Esophagus muscularis mucosa (tissue), 4 donors: ENCODE measurements at places on chromosomes 4 and X. TPM values are rescaled to one million over a fixed set of nuclear protein-coding genes. Genes with fewer than 3 reads are reported as not detected.

DNA sequence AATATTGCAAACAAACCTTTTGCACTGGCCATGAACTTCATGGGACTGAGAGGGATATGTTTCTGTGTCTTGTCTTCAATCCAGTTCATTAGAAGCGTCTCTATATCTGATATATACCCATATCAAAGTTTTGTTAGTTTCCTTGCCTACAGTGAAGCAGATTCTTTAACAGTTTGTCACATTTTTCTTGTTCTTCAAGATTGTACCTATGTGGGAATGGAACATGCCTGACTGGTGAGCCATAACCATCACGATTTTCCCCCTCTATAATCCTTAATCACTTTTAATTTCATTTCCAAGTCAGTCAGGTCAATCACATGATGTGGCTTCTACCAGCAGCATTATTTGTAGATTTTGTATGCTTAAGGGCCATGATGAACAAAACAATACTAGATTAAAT lies 197.1 kb upstream of the PDE5A start:
- peaks cover 9% of the 10 kb centered on the region for H3K4me1 ChIP-seq
- DNase-seq = no peak
- no peak overlapping the region for H3K4me3 ChIP-seq
- no peak overlapping the region for H3K27ac ChIP-seq
- H3K27me3 ChIP-seq = no peaks in the 10 kb centered on the region

GRCh38 chr4:139767168-139767567 lies 101.5 kb downstream of the MGST2 start:
- DNase-seq = no peak
- no peaks in the 10 kb centered on the region for H3K27me3 ChIP-seq
- no peak overlapping the region for H3K27ac ChIP-seq
- no peaks in the 10 kb centered on the region for H3K36me3 ChIP-seq
- H3K4me1 ChIP-seq = peaks cover 49% of the 10 kb centered on the region
- H3K4me3 ChIP-seq = no peak overlapping the region

DNA sequence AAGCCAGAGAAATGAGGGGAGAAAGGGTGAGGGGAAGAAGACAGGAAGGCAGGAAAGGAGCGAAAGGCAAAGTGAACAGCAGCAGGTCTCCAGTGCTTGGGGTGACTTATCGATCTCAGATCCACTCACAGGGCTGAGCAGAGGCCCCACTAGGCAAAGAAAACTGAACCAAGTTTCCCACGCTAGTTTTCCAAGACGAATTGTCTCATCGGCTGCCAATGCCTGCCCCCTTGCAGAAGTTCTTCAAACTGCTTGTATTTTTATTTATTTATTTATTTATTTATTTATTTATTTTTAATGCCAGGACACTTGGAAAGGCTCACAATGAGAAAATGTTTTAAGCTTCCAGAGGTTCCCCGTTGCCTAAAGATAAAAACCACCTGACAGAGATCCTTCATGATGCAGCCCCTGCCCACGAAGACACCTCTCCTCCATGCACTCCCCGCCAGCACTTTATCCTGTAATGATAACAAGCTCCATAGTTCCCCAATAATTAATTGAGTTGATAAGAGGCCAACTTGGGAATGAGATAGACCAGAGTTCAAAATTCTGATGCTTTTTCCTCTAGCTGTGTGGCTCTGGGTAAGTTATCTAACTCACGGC lies 43.2 kb downstream of the QDPR start:
- H3K27ac ChIP-seq = no peak overlapping the region
- H3K4me3 ChIP-seq = no peak overlapping the region
- H3K4me1 ChIP-seq = no peaks in the 10 kb centered on the region
- no peaks in the 10 kb centered on the region for H3K36me3 ChIP-seq
- H3K27me3 ChIP-seq = no peaks in the 10 kb centered on the region

DNA sequence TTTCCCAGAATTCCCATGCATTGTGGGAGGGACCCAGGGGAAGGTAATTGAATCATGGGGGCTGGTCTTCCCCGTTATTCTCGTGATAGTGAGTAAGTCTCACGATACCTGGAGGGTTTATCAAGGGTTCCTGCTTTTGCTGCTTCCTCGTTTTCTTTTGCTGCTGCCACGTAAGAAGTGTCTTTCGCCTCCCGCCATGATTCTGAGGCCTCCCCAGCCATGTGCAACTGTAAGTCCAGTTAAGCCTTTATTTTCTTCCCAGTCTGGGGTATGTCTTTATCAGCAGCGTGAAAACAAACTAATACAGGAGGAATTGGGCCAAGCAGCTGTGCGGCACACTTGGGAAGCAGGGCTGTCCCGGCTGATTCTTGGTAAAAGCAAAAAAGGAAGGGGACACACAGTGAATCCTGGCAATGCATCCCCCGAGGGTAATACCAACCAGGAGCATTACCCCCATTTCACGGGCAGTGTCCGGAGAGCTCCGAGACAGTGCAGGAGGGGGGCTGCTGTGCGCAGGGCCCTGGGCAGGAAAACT lies 185.7 kb downstream of the AFAP1 start:
- H3K27me3 ChIP-seq = no peaks in the 10 kb centered on the region
- DNase-seq = no peak
- no peaks in the 10 kb centered on the region for H3K36me3 ChIP-seq
- no peak overlapping the region for H3K27ac ChIP-seq
- H3K4me1 ChIP-seq = peaks cover 39% of the 10 kb centered on the region
- H3K4me3 ChIP-seq = no peak overlapping the region

GRCh38 chrX:50157545-50158135 lies 43.2 kb downstream of the AKAP4 start:
- no peaks in the 10 kb centered on the region for H3K27me3 ChIP-seq
- H3K27ac ChIP-seq = no peak overlapping the region
- no peaks in the 10 kb centered on the region for H3K4me1 ChIP-seq
- no peak for DNase-seq
- no peak overlapping the region for H3K4me3 ChIP-seq

GRCh38 chr4:181710143-181710542 lies 533.1 kb upstream of the TENM3 start:
- H3K27ac ChIP-seq = no peak overlapping the region
- H3K4me1 ChIP-seq = no peaks in the 10 kb centered on the region
- no peak for DNase-seq

DNA sequence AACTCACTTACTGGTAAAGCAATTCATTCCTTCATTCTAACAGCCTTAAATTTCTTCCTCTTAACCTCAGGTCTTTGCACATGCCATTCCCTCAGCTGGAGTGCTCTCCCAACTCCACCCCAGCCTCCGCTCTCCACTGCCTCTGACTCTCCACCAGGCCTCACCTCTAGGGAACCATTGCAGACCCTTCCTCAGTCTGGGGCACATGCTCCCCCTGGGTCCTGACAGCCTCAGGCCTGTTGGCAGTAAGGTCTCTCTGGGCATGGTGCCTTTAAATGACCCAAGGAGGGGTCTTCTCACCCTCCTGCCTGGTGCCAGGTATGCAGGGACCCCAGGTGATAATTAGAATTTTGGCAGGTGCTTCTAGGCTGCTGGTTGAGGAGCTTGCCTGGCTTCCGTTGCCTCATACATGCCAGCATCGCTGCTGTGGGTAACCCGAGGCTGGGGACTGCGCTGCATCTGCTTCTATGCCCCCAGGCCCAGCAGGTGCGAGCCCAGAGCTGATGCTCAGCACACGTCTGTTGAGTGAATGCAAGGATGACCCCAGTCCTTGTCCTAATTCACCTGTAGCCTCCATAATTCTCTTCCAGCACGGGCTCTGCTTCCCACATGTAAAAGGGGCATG lies 27.5 kb upstream of the GPR78 start:
- no peak overlapping the region for H3K27ac ChIP-seq
- peaks cover 16% of the 10 kb centered on the region for H3K27me3 ChIP-seq
- no peak overlapping the region for H3K4me3 ChIP-seq
- DNase-seq = no peak
- H3K36me3 ChIP-seq = no peaks in the 10 kb centered on the region
- H3K4me1 ChIP-seq = no peaks in the 10 kb centered on the region

- no peaks in the 10 kb centered on the region for H3K27me3 ChIP-seq
- no peak overlapping the region for H3K27ac ChIP-seq
- no peak for DNase-seq
- H3K4me3 ChIP-seq = no peak overlapping the region
Observed at GRCh38 chr4:78770091-78770642, 6.0 kb upstream of the BMP2K start.

DNA sequence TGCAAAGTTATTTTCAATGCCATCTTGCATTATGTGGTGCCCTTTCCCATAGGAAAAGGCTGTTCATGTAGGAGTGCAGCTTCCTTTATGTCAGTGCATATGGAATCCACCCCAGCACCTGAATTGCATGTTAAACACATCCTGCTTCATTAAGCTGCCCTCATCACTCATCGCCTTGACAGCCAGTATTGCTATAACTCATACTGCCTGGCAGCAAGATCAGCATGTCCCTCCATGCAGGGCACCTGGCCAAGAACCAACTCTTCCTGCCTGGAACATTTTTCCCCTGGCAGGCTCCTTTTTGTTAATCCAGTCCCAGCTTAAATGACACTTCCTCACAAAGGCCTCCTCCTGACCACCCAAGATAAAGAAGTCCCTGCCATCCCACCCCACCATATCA lies 23.5 kb upstream of the CA5B start:
- H3K4me1 ChIP-seq = no peaks in the 10 kb centered on the region
- H3K27ac ChIP-seq = no peak overlapping the region
- H3K36me3 ChIP-seq = no peaks in the 10 kb centered on the region
- H3K4me3 ChIP-seq = no peak overlapping the region

The FGF2 gene
- 29.5 TPM for total RNA-seq

The GATA1 gene
- total RNA-seq = not detected

The CUL4B gene
- 39.9 TPM for total RNA-seq

The P2RY4 gene
- total RNA-seq = not detected

The GABRG1 gene
- under 0.01 TPM for total RNA-seq

The FAM9B gene
- not detected for total RNA-seq

The CENPVL2 gene
- not detected for total RNA-seq
